ENCODE measurements at places on chromosomes 12 and 14.

DNA sequence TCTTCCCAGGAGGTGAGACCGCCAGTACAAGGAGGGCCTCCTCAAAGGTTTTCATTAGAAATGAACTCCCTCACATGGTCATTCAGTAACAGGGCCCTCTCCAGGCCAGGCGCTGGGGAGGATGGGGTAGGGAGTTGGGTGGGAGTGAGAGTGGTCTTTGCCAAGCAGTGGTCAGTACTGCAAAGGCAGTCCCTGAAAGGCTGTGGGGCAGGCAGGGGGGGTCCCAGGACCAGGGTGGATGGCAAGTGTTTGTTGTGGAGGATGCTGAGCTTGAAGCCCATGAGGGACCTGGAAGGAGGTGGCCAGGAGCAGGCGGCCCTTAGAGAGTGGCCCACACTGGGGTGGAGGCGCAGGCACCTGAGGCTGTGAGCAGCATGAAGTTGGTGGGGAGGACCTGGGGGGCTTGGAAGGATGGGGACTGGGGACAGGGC lies 26.1 kb downstream of the CEP170B start:
- no peak for DNase-seq

- DNase-seq: no peak
Observed at GRCh38 chr14:32167907-32168306, 33.9 kb upstream of the RNU6-7 start.

DNA sequence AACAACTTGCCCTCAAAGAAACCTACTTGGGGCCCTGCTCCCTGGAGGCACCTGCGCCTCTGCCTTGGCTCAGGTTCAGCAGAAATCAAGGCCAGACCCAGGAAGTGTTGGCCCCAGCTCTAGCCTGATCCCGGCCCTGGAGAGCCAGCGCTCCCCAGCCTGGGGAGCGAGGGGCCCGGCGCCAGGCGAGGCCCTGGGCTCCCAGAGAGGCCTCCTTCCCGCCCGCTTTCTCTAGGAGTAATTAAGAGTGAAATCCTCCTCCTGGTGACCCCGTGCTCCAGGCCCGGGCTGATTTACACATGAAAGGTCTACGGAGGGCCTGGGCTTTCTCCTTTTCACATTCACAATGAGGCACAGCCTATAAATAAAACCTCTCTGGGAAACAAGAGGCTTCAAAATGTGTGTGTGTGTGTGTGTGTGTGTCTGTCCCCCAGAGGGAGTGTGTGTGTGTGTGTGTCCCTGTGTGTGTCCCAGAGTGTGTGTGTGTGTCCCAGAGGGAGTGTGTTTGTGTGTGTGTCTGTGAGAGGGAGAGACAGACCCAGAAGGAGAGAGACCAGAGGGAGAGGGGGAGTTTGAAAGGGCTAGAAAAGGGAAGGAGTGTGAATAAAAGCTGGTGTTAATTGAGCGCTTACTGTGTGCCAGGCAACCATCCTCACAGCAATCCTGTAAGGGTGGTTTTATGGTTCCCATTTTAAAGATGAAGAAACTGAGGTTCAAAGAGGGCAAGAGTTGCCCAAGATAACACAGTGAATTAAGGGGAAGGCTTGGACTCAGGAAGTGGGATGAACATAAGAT lies 23.8 kb upstream of the COX6A1 start:
- DNase-seq: no peak

- no peak for DNase-seq
Observed at GRCh38 chr12:3777206-3777809, 24.4 kb upstream of the CRACR2A start.

GRCh38 chr12:130552483-130552996 lies 163.6 kb downstream of the RIMBP2 start:
- DNase-seq: no peak
